CD4-positive, alpha-beta memory T cell (primary cell): ENCODE measurements at places on chromosomes 11 and 22. TPM values are rescaled to one million over a fixed set of nuclear protein-coding genes. Genes with fewer than 3 reads are reported as not detected.

DNA sequence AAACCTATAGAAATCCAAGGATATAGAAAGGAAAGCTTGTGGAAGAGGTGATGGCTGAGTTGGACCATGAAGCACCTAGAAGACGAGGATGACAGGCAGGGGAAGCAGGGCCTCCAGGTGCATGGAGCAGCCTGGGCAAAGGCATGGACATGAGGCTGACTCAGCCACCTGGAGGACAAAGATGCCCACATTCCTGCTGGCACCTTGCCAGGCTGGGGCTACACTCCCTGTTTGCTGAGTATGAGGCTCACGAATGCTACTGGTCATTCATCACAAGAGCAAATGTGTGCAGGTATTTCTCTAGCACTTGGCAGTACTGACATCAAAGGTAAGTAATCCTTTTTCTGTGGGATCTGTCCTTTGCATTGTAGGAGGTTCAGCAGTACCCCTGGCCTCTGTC, 7.1 kb upstream of the SCGB2A1 start:
- no peak overlapping the region for H3K27ac ChIP-seq
- H3K27me3 ChIP-seq: no peaks in the 10 kb centered on the region
- no peak for DNase-seq
- no peaks in the 10 kb centered on the region for H3K4me1 ChIP-seq
- no peaks in the 10 kb centered on the region for H3K36me3 ChIP-seq

Gene VPREB3
- not detected for total RNA-seq

Gene CLCF1
- 6.4 TPM for total RNA-seq

DNA sequence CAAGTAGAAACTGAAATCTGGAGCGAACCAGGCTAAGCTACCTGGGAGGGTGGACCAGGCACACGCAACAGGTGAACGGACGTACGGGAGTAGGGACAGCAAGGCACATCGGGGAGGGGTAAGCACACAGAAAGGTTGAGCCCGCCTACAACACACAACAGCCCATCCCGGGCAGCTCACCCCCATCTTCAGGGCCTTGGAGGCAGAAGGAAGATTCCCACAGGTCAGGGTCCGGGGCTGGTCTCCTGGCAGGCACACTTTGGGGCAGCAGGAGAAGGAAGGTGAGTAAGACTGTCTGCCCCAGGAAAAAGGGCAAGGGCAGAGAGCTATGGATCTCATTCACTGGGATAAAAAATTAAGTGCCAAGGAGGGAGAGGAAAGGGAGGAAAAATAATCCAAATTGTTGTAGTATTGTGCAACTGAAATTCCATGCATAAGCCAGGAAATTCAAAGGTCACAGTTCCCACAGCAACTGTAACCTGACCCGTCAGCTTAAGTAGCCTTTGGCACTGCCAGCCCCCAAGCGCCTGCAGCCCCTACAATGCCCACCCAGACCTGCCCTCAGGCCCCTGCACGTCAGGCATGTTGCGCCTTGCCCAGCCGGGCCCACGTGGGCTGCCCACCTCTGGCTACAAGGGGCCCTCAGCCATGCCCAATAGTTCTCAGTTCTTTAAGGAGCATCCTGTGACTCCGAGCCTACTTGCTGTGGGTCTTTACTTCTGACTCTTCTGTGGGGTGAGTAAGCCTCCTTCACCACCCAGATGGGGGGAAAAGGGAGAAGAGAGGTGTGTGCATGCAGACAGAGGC, 51.8 kb downstream of the MICAL3 start:
- H3K4me3 ChIP-seq: no peak overlapping the region
- H3K4me1 ChIP-seq: peaks cover 5% of the 10 kb centered on the region
- no peak overlapping the region for H3K27ac ChIP-seq
- no peaks in the 10 kb centered on the region for H3K27me3 ChIP-seq
- DNase-seq: no peak

GRCh38 chr11:31926816-31927528, 115.8 kb upstream of the PAX6 start:
- no peaks in the 10 kb centered on the region for H3K27me3 ChIP-seq
- H3K27ac ChIP-seq: no peak overlapping the region
- no peak for DNase-seq
- no peak overlapping the region for H3K4me3 ChIP-seq

DNA sequence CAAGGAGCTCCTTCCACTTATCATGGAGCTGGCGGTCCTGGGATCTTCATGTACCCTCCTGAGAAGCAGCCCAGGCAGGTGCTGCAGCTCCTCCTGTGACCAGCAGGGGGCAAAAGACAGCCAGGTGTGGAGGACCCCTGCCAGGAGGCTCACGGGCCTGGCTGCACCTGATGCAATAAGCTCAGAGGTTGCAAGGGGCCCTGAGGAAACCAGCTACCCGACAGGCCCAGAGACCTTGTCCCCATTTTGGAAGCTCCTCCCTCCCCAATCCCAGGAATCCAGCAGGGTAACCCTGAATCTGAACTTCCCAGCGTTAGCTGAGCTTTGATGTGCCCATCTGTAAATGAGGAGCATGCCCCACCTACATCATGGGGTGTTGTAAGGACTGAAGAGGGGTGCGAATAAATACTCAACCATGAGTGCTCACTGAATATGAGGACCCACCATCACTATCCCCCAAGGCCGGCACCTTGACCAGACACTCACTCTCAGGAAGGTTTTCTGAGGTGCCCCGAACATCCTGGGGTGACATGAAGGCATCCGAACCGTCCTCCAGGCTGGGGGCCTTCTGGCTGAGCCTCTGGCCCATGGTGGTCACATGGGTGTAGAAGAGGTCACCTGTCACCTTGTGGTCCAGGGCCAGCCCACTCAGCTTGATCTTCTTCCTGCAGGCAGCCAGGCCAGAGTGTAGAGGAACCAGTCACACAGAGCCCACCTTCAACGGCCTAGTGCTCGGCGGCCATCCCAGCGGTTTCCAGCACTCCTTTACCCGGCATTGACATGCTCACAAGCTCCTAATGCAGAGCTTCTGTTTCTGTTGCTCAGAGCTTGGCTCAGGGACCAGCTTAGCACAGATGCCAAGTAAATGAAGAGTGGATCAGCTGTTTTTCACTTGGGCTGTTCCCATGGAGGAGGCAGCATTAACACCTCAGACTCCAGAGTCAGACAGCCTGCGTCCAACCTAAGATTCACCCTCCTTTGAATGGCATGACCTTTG, 21.7 kb downstream of the SLC43A1 start:
- H3K36me3 ChIP-seq: peaks cover 7% of the 10 kb centered on the region
- no peak overlapping the region for H3K27ac ChIP-seq
- H3K27me3 ChIP-seq: no peaks in the 10 kb centered on the region
- no peaks in the 10 kb centered on the region for H3K4me1 ChIP-seq
- no peak overlapping the region for H3K4me3 ChIP-seq
- DNase-seq: peak; percentile 67

DNA sequence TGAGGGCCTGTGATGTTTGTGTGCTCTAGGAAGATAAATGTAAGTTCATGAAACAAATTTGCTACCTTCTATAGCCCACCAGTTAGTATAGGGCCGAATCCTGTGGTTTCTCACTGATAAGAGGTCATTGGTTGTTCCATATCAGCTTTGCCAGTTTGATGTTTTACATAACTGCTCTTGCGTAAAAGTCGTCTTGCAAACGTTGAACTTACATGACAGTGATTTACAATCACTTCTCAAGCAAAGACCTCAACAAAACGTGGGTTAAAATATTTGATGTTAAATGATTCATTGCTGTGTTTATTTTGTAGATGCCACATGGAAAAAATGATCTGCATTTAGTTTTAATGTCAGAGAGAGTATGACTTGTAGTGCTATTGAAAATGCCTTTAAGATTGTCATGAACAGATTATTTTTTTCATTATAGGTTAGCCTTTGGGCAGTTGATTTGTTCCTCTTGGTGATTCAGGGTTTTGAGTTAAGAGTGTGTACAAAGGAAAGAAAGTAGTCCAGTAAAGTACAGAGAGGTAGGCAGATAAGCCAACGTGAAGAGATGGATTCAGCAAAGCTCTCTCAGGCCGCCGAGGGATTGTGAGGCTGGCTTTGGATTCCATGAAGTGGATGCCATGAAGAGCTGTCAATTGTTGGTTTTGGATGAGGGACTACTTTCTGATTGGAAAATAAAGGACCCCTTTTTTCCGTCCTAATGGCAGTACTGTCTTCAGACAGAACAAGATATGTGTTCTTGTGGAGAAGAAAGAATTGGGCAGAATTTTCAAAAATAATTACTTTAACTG, 2.6 kb downstream of the EWSR1 start:
- no peak for DNase-seq
- peak overlapping the region; percentile 78 for H3K4me3 ChIP-seq
- H3K27ac ChIP-seq: peak overlapping the region; percentile 99
- H3K4me1 ChIP-seq: peaks cover 82% of the 10 kb centered on the region
- peaks cover 43% of the 10 kb centered on the region for H3K36me3 ChIP-seq
